AG04450 (cell line): ENCODE measurements at places on chromosomes 6 and 20. TPM values are rescaled to one million over a fixed set of nuclear protein-coding genes. Genes with fewer than 3 reads are reported as not detected.

The PEDS1 gene
- 24.7 and 34.1 TPM in 2 replicates for polyA plus RNA-seq

DNA sequence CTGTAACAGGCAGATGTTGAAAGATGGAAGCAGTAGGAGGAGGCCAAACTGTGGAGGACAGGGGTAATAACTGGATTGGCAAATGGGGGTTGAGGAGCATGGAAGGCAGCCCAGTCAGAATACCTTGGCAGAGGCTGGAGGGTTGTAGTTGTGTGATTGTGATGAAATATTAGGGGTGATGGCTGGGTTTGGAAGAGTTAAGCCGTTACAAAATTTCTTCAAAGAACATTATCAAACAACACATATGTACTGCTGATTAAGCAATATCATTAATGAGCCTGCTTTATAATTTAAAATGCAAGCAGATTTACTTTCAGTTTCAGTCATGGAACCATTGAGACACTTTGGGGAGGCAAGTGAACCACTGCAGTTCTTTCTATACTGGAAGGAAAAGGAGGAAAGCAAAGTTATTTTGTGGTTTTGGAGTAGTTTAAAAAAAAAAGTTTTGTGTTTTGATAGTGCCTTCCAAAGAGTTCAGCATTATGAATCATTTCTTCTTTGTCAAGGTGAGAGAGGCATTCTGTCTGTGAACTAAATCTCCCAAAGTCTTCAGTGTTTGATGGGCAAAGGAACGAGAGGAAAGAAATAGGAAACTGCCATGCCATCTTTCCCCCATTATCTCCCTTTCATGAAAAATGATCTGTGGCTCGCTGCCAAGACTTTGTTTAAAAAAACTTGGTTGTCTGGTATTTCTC lies 20.7 kb downstream of the FOXO3 start:
- no peak for DNase-seq

- no peak for DNase-seq
These were observed 5.2 kb downstream of the CCN2 start for GRCh38 chr6:131945971-131946370.

DNA sequence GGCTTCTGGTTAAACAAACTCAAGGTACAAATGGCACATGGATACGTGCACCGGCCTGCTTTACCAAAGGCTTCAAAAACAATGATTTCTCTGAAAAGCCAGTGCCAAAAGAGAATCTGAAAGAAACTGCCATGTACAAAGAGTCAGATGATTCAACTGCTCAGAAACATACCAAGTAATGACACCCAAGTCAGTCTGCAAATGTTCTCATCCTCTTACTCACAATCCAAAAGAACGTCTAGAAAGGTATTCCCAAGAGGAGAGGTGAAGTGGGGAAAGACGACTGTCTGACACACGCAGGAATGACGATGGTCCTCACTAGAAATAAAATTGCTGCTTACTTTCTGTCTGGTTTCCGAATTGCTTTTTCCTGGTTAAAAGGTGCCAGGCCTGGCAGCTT lies 52.9 kb downstream of the NFATC2 start:
- DNase-seq = no peak

The NR2E1 gene
- polyA plus RNA-seq = not detected in 2 replicates

GRCh38 chr6:125919618-125920017 lies 37.0 kb upstream of the HINT3 start:
- no peak for DNase-seq

GRCh38 chr6:40907198-40907701 lies 131.8 kb downstream of the UNC5CL start:
- DNase-seq = no peak

The GSTA3 gene
- polyA plus RNA-seq = not detected in 2 replicates

DNA sequence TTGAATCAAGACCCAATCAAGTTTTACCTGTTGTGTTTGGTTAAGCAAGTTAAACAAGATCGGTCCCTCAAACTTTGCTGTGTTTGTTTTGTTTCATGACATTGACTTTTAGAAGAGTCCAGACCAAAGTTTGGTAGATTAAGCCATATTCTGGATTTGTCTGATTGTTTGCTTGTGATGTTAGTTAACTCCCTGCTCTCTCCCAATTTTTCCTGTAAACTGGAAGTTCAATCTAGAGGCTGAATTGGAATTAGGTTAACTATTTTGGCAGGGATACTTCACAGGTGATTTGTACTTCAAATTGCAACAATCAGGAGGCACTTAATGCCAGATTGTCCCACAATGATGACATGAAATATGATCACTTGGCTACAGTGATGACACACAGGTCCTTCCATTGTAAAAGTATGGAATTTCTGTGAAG lies 13.6 kb upstream of the SH3BGRL2 start:
- DNase-seq = no peak

The LPA gene
- polyA plus RNA-seq = not detected in 2 replicates

GRCh38 chr6:55836945-55837344 lies 38.4 kb downstream of the BMP5 start:
- DNase-seq = no peak

- no peak for DNase-seq
These were observed 145.8 kb downstream of the PACRG start for GRCh38 chr6:162873537-162873936.

The SLC17A4 gene
- polyA plus RNA-seq = not detected in 2 replicates

DNA sequence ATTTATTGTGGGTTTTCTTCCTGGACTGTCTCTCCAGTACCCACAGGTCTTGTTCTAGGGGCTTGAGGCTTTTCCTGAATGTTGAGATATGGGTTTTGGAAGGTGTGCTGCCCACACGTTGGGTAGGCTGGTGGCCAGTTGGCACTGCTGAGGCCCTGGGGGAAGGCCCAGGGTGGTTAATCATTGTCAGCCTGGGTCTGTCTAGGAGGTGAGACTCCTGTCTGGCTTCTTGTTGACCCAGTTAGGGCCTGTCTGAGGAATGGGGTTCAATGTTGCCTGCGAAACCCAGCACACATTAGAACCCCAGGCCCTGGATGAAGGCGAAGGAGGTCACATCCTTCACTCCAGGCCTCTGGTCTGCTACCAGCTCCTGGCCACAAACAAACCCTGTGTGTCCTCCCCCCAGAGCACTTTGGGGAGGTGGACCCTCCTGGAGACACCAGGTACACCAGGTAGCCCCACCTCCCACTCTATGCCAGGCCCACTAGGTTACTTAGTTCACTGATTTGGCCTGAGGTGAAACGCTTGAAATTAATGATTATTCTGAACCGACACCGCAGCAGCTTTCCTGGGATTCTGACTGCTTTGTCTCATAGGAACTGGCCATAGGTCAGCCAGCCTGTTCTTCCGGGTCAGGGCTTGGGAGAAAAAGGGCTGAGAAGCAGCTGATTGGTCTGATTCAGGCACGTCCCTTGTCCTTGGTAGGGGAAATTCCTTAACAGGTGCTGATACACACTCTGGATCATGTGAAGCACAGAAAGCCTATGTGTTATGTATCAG lies 15.2 kb downstream of the DNMT3B start:
- DNase-seq = no peak

DNA sequence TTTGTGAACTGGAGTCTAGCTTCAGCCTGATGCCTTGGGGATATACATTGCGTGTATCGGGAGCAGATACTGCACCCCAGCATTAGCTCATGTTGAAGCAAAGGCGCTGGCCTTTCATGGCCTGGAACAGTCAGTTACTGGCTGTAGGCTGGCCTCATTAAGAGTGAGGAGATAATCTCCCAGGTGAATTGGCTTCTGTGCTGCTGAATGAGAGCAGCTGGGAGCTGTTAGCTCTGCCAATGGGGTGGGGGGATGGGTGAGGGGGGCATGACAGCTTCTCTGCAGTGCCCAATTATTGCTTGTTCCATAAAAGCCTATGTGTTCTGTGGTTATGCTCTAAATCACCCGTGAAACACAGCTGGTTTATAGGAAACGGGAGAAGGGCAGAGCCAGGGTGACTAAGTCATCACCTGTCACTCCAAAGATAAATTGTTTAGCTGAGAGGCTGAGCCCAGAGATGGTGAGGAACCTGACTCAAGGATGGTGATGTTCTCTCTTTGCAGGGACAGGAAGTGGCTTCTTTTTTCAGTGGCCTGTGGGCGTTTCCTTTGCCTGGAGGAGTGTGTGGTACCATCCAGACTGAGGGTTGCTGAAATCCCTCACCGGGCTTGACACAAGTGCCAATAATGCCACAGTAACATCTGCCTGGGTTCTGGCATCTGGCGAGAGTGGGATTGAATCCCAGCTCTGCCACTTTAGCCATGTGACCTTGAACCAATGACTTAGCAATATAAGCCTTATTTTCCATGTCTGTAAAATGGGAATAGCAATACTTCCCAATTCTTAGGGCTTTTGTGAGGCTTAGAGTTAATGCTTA lies 170.8 kb downstream of the BCAS1 start:
- DNase-seq = no peak

GRCh38 chr6:105453968-105454367 lies 51.1 kb upstream of the PREP start:
- DNase-seq = no peak

DNA sequence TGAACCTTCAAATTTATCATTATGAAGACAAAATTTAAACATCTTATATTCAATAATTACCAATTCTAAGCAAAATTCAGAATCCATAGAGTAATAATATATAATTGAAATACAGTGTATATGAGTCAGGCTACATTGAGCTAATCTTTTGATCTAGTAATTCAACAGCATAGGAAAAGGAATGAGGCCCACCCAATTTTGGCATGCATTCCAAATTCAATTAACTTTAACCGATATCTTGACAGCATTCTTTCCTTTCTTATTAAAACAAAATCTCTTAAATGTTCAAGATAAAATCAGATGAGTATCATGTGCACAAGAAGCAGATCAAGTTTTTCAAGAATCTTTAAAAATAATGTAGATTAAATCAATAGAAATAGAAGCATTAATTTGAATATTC lies 132.9 kb upstream of the QKI start:
- no peak for DNase-seq

The HSPA1A gene
- polyA plus RNA-seq = 46.6 and 50.4 TPM in 2 replicates

GRCh38 chr20:428658-429200 lies 20.6 kb downstream of the RBCK1 start:
- DNase-seq = no peak

The SNAI1 gene
- polyA plus RNA-seq = 2.3 and 3.5 TPM in 2 replicates

DNA sequence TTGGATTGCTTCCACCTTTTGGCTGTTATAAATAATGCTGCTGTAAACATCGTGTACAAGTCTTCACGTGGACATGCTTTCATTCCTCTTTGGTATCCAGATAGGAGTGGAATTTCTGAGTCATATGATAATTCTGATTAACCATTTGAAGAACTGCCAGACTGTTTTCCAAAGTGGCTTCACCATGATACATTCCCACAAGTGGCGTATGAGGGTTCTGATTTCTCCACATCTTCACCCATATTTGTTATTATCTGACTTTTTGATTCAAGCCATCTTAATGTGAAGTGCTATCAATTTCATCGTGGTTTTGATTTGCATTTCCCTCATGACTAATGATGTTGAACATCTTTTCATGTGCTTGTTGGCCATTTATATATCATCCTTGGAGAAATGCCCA lies 2.9 kb upstream of the SNRPB start:
- peak; percentile 72 for DNase-seq

DNA sequence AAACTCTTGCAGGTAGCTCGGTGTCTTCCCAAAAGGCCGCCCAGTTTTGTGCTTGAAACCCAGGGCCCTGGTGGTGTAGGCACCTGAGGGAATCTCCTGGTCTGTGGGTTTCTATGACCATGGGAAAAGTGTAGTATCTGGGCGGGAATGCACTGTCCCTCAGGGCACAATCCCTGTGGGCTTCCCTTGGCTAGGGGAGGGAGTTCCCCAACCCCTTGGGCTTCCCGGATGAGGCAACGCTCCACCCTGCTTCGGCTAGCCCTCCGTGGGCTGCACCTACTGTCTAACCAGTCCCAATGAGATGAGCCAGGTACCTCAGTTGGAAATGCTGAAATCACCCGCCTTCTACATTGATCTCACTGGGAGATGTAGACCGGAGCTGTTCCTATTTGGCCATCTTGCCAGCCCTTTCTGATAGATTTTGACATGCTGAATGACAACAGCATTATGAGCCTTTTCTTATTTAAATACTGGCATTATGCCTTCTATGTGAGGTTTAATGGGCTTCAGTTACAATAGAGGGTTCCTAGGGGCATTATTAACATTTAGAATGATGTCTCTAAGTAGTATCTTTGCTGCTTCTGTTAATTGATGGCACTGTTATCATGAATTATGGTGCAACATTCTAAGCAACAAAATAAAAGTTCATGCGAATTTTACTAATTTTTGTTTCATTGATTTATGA lies 133.7 kb upstream of the FLRT3 start:
- no peak for DNase-seq

DNA sequence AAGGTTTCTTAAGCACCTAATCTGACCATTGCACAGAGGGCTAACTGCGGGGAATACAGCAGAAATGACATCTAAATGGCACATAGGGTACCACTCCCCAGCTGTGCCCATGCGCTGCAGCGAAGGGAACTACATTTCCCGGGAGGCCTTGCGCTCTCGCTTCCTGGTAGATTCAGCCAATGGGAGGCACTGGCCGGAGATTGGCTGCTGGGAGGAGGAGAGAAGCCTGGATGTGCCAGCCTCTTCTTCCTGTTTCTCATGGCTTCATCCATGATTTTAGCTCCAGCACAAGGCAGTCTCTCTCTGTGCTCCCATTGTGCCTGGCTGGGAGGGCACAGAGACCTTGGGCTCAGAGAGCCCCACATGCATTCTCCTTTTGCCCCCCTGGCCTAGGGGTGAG lies 101.7 kb upstream of the FOXA2 start:
- peak; percentile 6 for DNase-seq

The ZC2HC1B gene
- polyA plus RNA-seq = not detected in 2 replicates

The MEP1A gene
- polyA plus RNA-seq = not detected in 2 replicates
